ENCODE measurements at places on chromosomes 2 and 18. TPM values are rescaled to one million over a fixed set of nuclear protein-coding genes. Genes with fewer than 3 reads are reported as not detected.

The FZD7 gene
- polyA plus RNA-seq = 5.2 TPM

The LYPD6B gene
- not detected for polyA plus RNA-seq

The EVX2 gene
- polyA plus RNA-seq = not detected

The SERPINB2 gene
- polyA plus RNA-seq = 0.18 TPM

The IL1F10 gene
- polyA plus RNA-seq = not detected

The GKN2 gene
- 318 TPM for polyA plus RNA-seq

The IL36RN gene
- polyA plus RNA-seq = not detected

The REG3A gene
- 502 TPM for polyA plus RNA-seq

The SLC40A1 gene
- polyA plus RNA-seq = 14.9 TPM

The CBLN2 gene
- 0.04 TPM for polyA plus RNA-seq

The PRADC1 gene
- 34.9 TPM for polyA plus RNA-seq

The KCNG2 gene
- polyA plus RNA-seq = 0.45 TPM

The DSG1 gene
- not detected for polyA plus RNA-seq

The VAMP8 gene
- polyA plus RNA-seq = 67.7 TPM

The NCOA1 gene
- polyA plus RNA-seq = 17.9 TPM

The MPP4 gene
- 0.15 TPM for polyA plus RNA-seq

The MSTN gene
- polyA plus RNA-seq = not detected

The MRPL44 gene
- polyA plus RNA-seq = 20.2 TPM

The MOGAT1 gene
- 1.8 TPM for polyA plus RNA-seq

The TUBA4B gene
- polyA plus RNA-seq = not detected

The ALK gene
- 0.02 TPM for polyA plus RNA-seq

The METTL8 gene
- 3.8 TPM for polyA plus RNA-seq

The MLPH gene
- 9.5 TPM for polyA plus RNA-seq

The CCDC141 gene
- polyA plus RNA-seq = 0.54 TPM

The COLEC11 gene
- 7.9 TPM for polyA plus RNA-seq

The RPS27A gene
- polyA plus RNA-seq = 2,106 TPM

The RNF103 gene
- 16.0 TPM for polyA plus RNA-seq

The QPCT gene
- 4.3 TPM for polyA plus RNA-seq
